ENCODE measurements at places on chromosomes 6 and 20.

- DNase-seq = no peak
Observed at GRCh38 chr6:106747139-106747538, 117.8 kb downstream of the QRSL1 start.

- no peak for DNase-seq
Observed at GRCh38 chr20:59074456-59074855, 31.9 kb upstream of the PRELID3B start.

- DNase-seq = no peak
Observed at GRCh38 chr6:167130712-167131684, 8.1 kb downstream of the CCR6 start.

DNA sequence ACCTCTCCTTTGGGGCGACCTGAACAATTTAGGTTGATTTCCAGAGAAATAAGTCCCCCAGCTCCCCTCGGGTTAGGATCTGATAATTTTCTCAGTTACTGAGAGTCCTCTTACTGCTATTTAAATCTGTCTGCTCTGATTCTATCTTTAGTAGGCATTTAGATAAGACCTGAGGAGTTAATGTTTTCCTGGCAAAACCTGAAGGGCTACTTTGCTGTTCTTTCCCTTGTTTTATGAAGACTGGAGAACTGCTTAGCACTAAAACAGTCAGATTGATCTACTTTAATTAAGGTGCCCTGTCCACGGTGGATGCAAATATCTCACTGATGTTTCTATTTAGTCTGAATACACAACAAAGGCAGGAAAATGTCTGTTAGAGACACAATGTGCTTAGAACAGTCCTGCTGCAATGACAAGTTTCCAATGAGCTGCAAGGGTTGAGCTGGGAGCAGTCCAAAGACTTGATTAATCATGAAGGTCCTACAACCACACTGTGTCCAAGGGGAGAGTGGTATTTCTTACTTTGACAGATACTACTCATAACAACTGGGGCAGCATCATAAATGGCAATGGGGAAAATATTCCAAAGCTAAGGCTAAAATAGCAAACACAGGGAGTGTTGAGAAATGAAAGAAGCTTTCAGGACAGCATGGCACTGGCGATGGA is 15.7 kb downstream of the ADTRP start:
- no peak for DNase-seq

DNA sequence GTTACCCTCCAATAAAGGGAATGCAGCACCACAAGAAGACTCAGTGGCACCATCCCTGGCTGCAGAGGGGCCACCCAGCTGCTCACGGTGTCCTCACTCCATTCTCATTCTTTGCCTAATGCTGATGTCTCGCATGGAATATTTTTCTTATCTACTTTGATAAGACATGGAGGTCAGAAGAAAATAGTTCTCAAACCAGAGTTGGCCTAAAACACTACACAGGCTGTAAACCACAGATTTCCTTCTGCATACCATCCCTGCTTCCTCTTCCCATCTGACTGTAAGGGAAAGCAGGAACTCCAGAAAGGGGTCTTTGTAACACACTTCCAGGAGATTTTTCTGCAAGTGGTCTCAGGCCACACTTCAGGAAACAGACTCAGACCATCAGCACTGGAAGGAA is 43.1 kb upstream of the CD93 start:
- no peak for DNase-seq

Data from effector CD4-positive, alpha-beta T cell (primary cell).